ENCODE measurements at places on chromosomes 2 and 18.

DNA sequence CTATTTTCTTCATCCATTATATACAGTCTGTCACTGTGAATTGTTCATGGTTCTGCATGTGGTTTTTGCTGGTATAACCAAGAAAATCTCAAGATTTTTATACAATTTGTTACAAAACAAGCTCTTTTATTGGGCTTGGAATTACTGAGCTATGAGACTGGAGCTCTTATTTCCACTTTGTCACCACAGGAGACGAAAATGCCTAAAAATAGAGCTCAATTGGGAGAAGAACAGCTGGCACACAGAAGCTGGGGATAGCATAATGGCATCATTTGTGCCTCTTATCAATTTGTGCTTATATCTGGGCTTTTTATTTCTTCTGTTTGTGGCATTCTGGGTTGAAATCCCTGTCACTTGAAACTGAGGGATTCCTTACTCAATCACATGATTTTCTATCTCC, 219.1 kb downstream of the CALCRL start:
- H3K4me1 ChIP-seq, result no peaks in the 10 kb centered on the region
- no peak overlapping the region for H3K27ac ChIP-seq
- no peak for DNase-seq
- no peaks in the 10 kb centered on the region for H3K36me3 ChIP-seq
- no peaks in the 10 kb centered on the region for H3K27me3 ChIP-seq

GRCh38 chr2:230023313-230023712, 45.4 kb downstream of the SLC16A14 start:
- H3K27me3 ChIP-seq, result no peaks in the 10 kb centered on the region
- H3K4me3 ChIP-seq, result no peak overlapping the region
- DNase-seq, result no peak
- no peaks in the 10 kb centered on the region for H3K4me1 ChIP-seq

DNA sequence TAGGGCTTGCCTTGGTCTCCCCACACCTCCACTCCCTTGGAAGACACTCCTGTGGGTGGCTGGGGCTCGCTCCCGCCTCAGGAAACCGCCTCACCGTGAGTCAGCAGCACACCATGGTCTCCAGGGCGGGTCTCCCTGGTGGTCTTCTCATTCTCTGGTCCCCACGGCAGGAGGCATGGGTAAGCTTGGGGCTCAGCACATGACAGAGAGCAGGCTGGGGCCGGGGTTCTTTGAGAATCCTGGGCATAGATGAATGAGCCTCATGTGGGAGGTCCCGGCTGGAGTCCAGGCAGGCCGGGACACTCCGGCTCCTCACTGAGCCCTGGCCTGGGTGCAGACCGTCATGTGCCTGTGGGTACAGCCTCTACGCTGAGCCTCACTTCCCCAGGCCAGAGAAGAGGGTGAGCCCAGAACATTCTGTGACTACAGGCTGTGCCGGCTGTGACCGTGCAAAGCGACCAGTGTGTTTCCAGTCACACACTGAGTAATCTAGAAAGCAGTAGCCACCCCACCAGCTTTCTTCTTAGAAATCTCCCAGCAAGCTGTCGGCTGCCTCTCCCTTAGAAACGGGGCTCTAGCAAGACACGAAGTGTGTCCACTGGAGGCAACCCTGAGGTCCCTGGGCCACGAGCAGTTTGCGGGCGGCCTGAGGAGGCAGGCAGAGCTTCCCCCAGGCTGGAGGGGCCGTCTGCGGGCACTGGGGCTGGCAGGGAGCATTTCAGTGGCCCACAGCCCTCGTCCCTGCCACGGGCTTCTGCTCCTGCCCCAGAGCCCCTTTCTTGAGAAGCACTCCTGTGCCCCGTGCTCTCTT, 93.1 kb downstream of the RHOB start:
- no peaks in the 10 kb centered on the region for H3K36me3 ChIP-seq
- H3K27me3 ChIP-seq, result no peaks in the 10 kb centered on the region
- no peak overlapping the region for H3K4me3 ChIP-seq
- no peaks in the 10 kb centered on the region for H3K4me1 ChIP-seq

GRCh38 chr2:106030287-106031268, 163.5 kb downstream of the UXS1 start:
- H3K36me3 ChIP-seq, result no peaks in the 10 kb centered on the region
- no peak overlapping the region for H3K27ac ChIP-seq
- DNase-seq, result no peak
- H3K27me3 ChIP-seq, result no peaks in the 10 kb centered on the region

DNA sequence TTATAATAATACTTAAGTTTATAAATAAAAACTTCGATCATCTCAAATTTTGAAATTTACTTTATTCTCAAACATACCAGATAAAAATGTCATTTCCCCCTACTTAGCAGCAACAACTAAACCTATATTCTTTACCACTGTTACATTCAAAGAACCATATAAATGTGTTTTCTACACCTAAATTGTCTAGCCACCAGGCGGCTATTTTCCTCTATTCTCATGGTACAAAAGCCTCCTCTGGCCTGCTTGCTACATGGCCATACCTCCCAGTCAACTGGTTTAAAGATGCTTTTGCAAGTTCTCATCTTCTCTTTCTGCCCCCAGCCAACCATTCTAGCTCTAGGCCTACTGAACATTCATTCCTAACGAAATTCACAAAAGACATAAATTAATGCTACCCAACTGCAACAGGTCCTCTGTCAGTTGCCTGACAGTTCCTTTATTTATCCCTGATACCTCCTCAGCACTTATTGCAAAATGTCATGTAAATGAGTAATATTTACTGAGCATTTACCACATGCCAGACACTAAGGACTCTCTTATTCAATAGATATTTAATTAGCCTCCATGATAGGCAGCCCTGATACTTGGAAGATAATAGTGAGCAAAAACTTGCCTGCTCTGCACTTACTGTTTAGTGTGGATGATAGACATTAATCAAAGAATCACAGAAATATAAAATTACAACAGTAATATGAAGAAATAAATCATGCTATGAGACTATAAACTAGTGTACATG, 5.0 kb downstream of the C1D start:
- no peak overlapping the region for H3K27ac ChIP-seq
- peaks cover 12% of the 10 kb centered on the region for H3K4me1 ChIP-seq
- DNase-seq, result no peak

- no peak for DNase-seq
- no peaks in the 10 kb centered on the region for H3K36me3 ChIP-seq
- no peak overlapping the region for H3K4me3 ChIP-seq
- H3K27ac ChIP-seq, result no peak overlapping the region
- no peaks in the 10 kb centered on the region for H3K27me3 ChIP-seq
These were observed 800.4 kb upstream of the ID2 start for GRCh38 chr2:7881466-7881865.
